Bronchus fibroblast of lung (primary cell): ENCODE measurements at places on chromosomes 7 and 10. TPM values are rescaled to one million over a fixed set of nuclear protein-coding genes. Genes with fewer than 3 reads are reported as not detected.

The SEC23IP gene
- total RNA-seq: 23.0 and 24.7 TPM in 2 replicates

The HOXA11 gene
- total RNA-seq: not detected in 2 replicates

The IFIT2 gene
- 1.8 and 2.0 TPM in 2 replicates for total RNA-seq

The LBX1 gene
- under 0.01 TPM in 1 of 2 replicates, not detected in the other for total RNA-seq

The RBM33 gene
- total RNA-seq: 7.6 and 8.9 TPM in 2 replicates

The SRGN gene
- 110 TPM in 2 replicates for total RNA-seq

The ARF5 gene
- 222 and 239 TPM in 2 replicates for total RNA-seq

The DLX6 gene
- total RNA-seq: not detected in 2 replicates

The HYAL4 gene
- not detected in 2 replicates for total RNA-seq

The GRID2IP gene
- 0.15 and 0.17 TPM in 2 replicates for total RNA-seq

The CDH23 gene
- total RNA-seq: under 0.01 TPM in 2 replicates

The CEP55 gene
- 56.3 and 78.7 TPM in 2 replicates for total RNA-seq

The GIMAP6 gene
- total RNA-seq: not detected in 2 replicates

The OR6B1 gene
- not detected in 2 replicates for total RNA-seq

The FGL2 gene
- total RNA-seq: 0.15 and 0.34 TPM in 2 replicates

The FGFBP3 gene
- total RNA-seq: 1.3 and 2.2 TPM in 2 replicates

The GFRA1 gene
- 0.89 and 1.8 TPM in 2 replicates for total RNA-seq
